ENCODE measurements at places on chromosomes 1 and 21.

- DNase-seq, result no peak
Observed at GRCh38 chr1:240462766-240463395, 149.1 kb downstream of the GREM2 start.

GRCh38 chr1:24091971-24092482 lies 19.9 kb downstream of the MYOM3 start:
- DNase-seq, result no peak

DNA sequence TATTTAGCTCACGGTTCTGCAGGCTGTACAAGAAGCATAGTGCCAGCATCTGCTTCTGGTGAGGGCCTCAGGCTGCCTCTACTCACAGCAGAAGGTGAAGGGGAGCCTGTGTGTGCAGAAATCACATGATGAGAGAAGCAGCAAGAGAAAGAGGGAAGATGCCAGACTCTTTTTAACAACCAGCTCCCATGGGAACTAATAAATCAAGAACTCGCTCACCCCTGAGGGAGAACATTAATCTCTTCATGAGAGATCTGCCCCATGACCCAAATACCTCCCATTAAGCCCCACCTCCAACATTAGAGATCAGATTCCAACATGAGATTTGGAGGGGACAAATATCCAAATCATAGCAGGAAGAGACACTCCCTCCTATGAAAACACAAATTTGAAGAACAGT lies 74.1 kb downstream of the OLFML2B start:
- no peak for DNase-seq

- no peak for DNase-seq
Observed at GRCh38 chr1:230503726-230504125, 77.6 kb upstream of the PGBD5 start.

GRCh38 chr1:153698020-153698922 lies 19.8 kb downstream of the NPR1 start:
- DNase-seq, result no peak

All from GM12864 (cell line).